ENCODE measurements at places on chromosomes 6 and 20.
A peak's percentile ranks its signal among the peaks of the same experiment; 100 is the strongest.

DNA sequence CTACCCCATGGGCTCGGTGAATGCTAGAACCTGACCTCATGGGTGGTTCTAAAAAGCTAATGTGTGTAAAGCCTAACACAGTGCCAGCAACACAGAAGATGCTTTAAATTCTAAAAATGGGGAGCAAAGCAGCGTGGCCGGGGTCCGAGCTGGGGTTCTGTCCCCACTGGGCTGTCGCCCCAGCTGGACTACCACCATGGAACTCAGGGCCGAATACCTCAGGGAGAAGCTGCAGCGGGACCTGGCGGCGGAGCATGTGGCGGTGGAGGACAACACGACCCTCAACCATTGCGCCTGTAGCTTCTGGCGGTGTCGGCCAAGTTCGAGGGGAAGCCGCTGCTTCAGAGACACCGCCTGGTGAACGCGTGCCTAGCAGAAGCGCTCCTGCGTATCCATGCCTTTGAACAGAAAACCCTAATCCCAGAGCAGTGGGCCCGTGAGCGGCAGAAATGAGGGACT is 8.4 kb downstream of the SOX4 start:
- no peak for DNase-seq

GRCh38 chr6:3323696-3324261 is 65.0 kb downstream of the PSMG4 start:
- no peak for DNase-seq

DNA sequence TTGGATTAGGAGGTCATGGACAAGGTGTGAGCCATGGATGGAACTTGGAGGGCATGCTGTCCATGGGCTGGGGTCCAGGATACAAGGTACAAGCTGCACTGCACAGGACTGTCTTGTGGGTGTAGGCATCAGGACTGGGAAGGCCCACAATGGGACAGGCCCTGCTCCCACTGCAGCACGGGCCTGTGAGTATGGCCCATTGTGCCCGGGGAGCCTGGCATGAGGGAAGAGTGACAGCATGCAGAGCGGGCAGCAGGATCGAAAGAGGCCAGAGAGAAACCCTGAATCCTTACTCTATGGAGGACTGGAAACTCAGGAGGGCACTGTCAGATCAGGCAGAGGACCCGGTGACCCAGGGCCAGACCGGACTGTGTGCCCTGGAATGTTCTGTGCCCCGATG is 211.3 kb downstream of the PREX1 start:
- DNase-seq, result no peak

DNA sequence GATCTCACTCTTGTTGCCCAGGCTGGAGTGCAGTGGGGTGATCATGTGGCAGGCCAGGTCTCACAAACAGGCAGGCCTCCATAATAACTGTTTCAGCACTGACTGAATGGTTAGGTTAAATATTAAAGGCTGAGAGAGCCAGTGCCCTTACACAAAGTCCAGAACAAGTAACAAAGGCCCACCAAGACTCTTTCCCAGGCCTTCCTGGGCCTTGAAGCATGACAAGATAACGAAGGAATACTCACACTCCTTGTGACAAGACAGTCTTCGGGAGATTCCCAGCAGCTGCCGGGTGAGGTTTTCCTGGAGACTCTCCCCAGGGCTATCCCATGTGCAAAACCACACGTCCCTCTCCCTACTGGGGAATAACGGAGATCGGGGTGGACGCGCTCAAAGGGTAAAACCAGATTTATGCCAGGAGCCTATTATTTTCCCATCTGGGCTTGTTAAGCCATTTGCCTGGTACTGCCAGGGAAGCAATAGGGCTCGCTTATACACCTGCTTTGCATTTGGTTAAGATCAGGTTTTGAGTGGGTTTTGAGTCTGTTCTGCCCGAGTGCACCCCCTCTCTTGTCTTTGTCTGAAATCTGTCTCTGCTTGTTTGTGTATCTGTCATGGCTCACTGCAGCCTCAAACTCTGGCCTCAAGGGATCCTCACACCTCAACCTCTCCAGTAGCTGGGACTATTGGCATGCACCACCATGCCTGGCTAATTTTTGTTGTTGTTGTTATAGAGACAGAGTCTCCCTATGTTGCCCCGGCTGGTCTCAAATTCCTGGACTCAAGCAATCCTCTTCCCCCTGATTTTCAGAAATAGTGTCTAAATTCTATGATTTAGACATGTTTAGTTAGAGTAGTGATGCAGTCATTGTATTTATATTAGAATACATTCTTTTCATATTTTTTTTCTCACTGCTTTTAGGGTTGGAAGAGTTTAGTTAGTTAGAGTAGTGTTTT is 1.4 kb upstream of the ENPP3 start:
- DNase-seq, result peak; percentile 8

DNA sequence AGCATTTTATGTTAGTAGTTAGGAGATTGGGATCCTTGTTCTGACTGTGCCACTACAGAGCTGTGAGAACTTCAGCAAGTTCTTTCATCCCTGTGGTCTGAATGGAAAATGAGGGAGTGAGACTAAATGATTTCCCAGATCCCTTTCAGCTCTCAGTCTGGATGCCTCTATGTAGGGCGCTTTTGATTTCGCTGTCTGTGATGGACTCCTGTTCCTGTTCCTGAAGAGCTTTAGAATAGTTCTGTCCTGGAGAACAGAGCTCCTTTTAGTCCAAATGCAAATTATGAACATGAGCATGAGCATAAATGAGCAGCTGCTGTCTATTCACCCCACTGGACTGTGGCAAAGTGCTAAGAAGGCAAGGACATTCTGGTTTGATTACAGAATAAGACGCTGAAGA is 61.4 kb upstream of the NT5E start:
- DNase-seq, result no peak

DNA sequence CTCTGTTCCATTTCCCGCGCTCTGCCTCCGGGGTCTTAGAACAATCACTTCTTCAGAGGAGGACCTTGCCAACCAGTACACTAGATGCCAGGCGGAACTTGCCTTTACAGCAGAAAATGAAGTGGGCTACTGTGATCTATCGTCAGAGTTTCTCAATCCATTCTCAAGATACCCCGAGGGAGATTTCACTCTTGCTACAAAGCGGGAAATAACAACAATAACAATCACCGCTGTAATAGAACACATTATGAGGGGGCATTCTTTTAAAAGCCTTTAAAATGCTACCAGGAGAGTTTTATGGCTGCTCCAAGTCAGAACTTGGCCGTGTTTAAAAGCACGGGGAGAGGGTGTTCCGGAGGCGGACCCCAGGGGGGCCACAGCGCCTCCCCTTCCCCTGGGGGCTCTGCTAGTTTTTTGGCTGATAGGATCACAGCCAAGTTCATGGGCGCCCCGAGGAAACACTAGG is 617.0 kb upstream of the AGPAT4 start:
- no peak for DNase-seq

GRCh38 chr6:80967609-80968008 is 784.9 kb downstream of the TENT5A start:
- no peak for DNase-seq

- DNase-seq, result no peak
Measured at GRCh38 chr6:82331031-82331773, 32.4 kb upstream of the TPBG start.

DNA sequence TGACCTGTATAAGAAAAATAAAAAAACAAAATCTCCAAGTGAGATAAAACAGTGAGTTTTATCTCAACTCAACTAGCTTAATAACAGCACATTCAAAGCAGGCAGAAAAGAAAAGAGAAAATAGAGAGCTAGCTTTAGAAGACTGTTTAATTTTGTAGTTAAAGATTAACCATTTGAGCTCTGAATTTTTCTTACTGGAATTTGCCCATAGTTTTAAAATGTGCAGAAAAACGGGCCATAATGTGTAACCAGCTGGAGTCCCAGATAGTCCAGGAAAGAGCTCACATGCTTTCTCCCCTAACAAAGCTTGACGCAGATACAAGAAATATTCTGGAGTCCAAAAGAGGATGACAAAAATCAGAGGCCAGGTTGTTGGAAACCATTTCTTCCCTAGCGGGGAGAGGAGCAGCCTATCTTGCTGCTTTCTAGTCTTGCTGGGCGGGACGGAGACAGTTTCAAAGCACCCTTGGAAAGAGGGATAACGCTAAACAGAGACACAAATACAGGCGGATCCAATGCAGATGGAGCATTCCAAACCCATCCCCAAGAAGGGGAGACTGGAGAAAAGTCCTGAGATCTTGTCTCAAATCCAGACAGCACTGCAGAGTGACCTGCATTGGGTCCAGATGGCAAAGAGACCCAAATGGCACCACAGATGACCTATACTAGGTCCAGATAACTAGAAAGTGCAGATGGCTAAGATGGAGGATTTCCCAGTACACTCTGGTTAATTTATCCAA is 16.1 kb downstream of the TTK start:
- no peak for DNase-seq

- no peak for DNase-seq
Measured at GRCh38 chr20:53794529-53795115, 201.0 kb upstream of the ZNF217 start.

All from GM18507 (cell line).